ENCODE measurements at places on chromosomes 5 and 9.

GRCh38 chr5:59790376-59790775, 103.2 kb downstream of the PDE4D start:
- DNase-seq: no peak

DNA sequence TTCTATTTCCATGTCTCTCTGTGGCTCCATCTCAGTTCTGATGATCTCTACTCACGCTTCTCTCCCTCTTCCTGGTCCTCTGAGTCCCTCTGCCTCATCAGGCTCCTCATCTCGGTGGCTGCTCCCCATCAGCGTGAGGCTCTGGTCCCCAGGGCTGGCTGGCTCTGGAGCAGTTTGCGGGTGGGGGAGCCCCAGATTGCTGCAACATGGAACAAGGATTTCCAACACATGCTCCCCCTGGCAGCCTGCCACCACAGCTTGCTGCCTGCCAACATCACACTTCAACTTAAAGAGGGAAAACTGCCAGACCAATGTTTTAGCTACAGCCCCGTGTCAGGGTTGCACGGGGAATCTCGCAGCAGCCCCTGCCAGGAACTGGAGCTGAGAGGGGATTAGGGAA, 77.2 kb upstream of the NEK6 start:
- DNase-seq: no peak

- no peak for DNase-seq
Observed at GRCh38 chr9:72041775-72042194, 18.6 kb downstream of the C9orf57 start.

DNA sequence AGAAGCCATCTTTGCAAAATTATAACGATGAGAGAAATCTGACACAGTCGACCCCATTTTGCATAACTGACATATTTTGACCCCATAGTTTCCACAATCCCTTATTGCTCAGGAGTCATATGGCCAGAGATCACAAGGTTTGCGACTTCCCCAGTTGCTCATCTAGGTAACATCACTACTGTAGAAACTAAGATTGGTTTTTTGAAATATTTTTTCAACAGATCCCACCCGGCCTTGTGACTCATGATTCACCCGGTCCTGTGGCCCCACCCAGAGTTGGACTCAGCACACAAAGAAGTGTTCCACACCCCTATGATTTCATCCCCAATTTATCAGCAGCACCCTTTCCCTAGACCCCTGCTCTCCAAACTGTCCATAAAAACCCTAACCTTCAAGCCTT, 50.2 kb downstream of the TIMD4 start:
- DNase-seq: no peak

- no peak for DNase-seq
Observed at GRCh38 chr5:102536323-102536928, 37.6 kb upstream of the SLCO6A1 start.

All from GM12892 (cell line).